NCI-H526 (cell line): ENCODE measurements at places on chromosomes 12 and 14.

DNA sequence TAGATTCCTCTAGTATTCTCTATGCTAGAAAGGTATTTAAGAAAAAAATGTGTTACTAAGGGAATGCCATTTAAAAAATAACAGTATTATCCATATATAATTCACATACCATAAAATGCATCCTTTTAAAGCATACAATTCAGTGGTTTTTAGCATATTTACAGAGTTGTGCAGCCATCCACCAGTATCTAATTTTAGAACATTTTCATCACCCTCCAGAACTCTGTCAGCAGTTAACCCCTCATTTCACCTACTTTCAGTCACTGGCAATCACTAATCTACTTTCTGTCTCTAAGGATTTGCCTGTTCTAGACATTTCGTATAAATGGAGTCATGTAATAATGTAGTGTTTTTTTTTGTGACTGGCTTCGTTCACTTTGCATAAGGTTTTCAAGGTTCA is 33.4 kb downstream of the TBC1D15 start:
- no peak for DNase-seq

- no peak for DNase-seq
Observed at GRCh38 chr12:11555743-11556625, 93.5 kb upstream of the ETV6 start.

DNA sequence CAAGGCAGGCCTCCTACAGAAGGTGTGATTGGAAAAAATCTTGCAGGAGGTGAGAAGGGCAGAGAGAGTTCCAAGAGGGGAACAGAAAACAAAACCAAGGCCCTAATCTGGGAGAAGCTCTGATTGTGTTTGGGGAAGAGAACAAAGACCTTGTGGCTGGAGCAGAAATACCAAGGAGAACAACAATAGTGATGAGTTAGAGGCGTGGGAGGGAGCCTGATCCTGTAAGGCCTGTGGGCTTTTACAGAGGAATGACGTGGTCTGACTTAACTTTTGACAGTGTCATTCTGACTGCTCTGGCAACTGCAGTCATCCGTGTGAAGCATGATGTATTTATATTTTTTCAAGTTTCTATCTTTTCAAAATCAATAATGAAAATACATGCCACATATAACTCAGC is 200.6 kb downstream of the ANO4 start:
- DNase-seq: no peak

- no peak for DNase-seq
Observed at GRCh38 chr12:46915082-46915481, 89.3 kb upstream of the SLC38A4 start.

- DNase-seq: no peak
Observed at GRCh38 chr14:72498646-72499045, 395.3 kb downstream of the DPF3 start.

- no peak for DNase-seq
Observed at GRCh38 chr12:14310866-14311265, 54.6 kb upstream of the ATF7IP start.

DNA sequence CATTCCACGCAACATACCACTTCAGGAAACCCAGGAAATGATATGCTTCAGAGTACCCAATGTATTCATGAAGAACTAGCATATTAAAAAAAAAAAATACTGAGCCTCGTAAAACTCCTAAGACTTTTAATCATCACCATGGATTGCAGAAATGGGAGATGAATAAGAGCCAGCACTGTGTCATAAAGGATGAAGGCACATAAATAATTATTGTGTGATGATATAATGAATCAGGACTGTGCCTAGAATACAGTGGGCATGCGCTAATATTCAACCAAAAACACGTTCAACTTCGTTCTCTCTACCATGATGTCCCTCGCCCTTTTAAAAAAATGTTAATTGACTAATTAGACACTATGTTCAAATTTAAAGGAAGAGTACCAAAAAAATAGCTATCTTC is 68.7 kb downstream of the CIT start:
- no peak for DNase-seq

- DNase-seq: no peak
Observed at GRCh38 chr14:101025131-101025530, 121.6 kb upstream of the RTL1 start.

DNA sequence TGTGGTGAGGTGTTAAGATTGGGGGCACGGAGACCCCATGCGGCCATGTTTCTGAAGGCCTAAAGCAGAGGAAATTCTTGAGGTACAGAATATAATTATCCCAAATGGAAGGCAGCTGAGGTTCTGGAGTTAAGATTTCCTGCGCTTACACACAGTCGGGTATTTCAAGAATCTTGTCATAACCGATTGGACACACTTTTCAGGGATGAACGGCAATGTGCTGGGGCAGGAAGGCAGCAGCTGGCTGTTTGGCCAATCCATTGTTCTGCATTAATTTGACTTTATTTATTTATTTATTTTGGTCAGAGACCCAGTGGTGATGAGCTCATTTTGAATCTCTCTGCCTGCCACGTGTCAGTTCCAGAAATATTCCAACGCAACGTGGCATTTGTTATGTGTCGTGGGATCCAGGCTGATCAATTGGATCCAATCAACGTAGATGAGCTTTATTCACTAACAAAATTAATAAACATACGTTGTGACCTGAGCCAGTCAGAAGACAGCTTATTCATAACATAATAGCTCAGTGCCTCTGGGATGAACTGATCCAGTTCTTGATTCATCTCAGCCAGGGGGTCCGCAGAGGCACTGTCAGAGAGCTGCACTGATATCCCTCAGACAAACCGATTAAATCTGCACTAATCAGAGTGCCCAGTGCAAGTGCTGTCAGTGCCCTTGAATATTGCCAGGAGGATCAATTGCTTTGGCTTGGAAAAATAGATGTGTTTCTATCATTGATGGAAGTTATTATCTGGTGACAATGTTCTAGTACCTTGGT is 181.0 kb downstream of the KTN1 start:
- no peak for DNase-seq

DNA sequence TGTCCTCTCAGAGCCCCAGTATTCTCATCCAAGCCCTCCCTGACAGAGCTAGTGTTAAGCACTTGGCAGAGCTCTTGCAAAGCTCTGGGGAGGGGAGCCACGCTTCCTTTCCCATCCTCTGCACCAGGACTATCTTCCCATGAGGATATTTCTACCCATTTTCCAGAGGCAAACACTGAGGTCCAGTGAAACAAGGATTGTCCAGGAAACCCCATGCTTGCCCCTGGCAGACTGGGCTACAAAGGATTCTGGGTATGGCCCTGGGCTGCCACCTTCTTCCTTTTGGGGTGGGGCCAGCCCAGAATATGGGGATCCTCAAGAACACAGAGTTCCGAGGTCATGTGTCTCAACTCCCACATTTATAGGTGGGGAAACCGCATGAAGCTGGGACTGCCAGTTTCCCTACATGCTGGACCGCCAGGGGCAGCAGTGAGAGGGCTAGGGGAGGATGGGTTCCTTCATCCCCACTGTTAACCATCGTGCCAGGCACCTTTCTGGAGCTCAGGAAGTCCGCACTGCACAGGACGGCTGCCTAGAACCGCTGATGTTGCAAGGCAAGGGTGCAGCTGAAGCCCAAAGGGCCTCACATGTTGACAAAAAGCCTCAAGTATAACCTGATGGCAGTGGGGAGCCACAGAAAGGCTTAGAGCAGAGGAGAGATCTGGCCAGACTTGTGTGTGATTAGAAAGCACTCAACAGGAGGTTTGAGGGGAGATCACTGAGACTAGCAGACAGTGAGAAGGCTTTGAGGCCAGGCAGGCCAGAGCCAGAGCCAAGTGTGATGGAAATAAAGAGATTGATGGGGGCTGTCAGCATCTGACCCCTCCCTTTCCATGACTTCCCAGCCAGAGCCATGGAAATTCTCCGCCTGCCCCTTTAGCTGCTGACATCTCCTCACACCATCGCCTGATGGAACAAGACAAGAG is 5.5 kb upstream of the CCDC85C start:
- DNase-seq: no peak

GRCh38 chr12:59597385-59597781 is 1.6 kb downstream of the SLC16A7 start:
- peak; percentile 6 for DNase-seq

GRCh38 chr12:94658931-94659330 is 8.6 kb upstream of the TMCC3 start:
- DNase-seq: no peak

DNA sequence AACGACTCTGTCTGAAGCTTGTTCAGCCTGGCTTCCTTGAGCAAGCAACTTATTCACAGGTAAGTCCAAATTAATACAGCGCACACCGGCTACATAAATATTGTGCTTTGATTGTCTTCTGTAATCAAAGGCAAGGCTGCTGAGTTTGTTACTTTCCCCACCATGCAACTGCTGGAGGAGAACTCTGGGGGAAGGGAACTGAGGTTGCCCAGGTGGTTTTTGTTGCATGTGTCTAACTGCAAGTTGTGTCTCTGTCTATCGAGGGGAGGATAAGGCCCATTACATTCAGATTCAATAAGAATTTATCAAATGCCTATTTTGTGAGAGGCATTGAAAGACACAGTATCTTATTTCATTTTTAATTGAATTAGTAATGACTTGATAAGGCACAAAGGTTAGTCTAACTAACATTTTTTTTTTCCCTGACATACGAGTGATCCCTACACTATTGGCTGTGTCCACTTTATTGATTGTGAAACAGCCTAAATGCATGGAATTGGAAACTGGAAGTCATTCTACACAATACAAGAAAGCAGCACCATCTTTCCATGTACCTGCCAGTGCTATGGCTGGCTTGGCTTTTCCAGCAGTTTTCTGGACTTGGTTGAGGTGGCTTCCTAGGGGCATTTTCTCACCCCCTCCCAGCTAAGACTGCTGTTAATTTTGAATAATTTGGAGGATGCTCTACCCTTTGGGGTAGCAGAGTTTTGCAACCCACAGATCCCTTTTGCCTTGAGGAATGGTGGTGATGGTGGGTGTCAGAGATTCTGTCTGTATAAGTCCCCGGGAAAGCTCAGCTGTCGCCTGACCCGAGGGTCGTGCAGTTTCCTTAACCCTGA is 951 bp upstream of the CHST11 start:
- DNase-seq: no peak

GRCh38 chr12:51263341-51263740 is 6.9 kb downstream of the SMAGP start:
- DNase-seq: no peak

DNA sequence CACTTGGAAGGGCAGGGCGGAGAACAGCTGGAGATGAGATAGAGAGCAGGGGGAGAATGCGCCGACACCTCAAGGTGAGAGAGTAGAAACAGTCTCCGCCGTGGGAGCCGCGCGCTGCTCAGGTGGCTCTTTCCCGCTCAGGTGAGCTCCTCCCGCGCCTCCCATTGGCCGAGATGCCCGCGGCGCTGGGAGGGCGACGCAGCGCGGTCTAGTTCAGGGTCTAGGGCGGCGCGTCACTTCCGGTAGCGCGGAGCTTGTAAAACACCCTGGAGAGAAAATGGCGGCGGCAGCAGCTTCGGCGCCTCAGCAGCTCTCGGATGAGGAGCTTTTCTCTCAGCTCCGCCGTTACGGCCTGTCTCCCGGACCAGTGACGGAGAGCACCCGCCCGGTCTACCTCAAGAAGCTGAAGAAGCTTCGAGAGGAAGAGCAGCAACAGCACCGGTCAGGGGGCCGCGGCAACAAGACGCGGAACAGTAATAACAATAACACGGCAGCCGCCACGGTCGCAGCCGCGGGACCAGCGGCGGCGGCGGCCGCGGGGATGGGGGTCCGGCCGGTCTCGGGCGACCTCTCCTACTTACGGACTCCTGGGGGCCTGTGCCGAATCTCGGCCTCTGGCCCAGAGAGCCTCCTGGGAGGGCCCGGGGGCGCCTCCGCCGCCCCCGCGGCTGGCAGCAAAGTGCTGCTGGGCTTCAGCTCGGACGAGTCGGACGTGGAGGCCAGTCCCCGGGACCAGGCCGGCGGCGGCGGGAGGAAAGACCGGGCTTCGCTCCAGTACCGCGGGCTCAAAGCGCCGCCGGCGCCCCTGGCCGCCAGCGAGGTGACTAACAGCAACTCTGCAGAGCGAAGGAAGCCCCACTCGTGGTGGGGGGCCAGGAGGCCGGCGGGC is at the start of gene LEMD3:
TSS of gene LEMD3 (plus strand) at position 264 of the 889 bp plus-strand sequence. CDS start at position 278, 14 bp downstream.
- DNase-seq: peak; percentile 94

DNA sequence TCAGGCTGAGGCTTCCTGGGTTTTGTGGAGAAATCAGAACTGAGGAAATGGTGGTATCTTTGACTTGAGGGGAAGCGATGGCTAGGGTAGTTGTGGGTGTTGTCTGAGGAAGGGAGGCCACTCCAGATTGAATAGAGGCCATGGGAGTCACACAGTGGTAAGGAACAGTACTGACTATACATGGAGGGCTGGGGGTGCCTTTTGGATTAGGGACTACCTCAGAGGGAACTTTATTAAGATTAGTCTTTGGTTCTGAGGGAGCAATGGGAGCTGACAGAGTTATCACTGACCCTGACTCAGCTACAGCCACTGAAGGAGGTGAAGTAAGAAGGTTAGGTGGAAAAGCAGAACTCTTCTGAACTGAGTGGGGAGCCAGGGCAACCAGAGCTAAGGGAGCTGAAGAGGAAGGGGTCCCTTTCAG is 4.4 kb downstream of the NACA start:
- DNase-seq: no peak

GRCh38 chr12:109773384-109774011 is 59.7 kb downstream of the TRPV4 start:
- DNase-seq: no peak

DNA sequence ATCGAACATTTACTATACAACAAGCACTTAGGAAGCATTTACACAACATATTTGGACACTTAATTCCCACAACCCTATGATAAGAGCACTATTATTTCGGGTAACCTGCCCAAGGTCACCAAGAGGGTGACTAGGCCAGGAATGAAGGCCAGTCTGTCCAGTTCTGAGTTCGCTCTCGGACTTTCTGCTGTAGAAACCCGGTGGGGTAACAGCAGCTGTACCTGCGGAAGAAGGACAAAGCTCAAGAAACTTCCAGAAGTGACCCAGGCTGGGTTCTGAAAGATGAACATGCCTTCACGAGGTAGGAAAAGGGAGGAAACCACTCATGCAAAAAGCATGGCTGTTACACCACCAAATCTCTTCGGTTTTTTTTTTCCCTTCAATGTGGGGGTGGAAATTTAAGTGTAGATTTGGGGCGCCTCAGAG is 10.8 kb downstream of the PLA2G1B start:
- no peak for DNase-seq

GRCh38 chr12:10182354-10183049 is 3.7 kb downstream of the TMEM52B start:
- DNase-seq: no peak

GRCh38 chr12:122747224-122748135 is 5.1 kb upstream of the DENR start:
- no peak for DNase-seq

GRCh38 chr12:6167327-6168280 is 32.6 kb upstream of the CD9 start:
- DNase-seq: no peak

DNA sequence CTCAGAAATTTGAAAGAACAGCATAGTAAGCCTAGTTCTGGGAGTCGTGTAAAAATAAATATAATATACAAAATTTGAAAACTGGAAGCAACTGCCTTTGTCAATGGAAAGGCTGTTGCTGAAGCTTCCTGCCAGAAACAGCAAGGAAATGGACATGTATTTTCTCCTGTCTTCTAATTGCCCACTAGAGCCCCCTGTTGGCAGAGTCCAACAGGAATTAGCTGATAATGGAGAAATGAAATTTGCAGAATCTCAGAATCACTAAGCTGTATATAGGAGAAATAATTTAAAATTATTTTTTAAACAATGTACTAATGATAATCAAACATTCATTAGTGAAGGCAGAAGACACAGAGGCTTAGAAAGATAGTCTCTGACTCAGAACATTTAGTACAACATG is 414.8 kb downstream of the SLC6A15 start:
- no peak for DNase-seq

GRCh38 chr12:80849337-80849736 is 88.4 kb downstream of the LIN7A start:
- no peak for DNase-seq

- DNase-seq: no peak
Observed at GRCh38 chr12:112546996-112547395, 128.2 kb downstream of the PTPN11 start.
